Esophagus squamous epithelium (tissue), 5 donors: ENCODE measurements at places on chromosomes 4 and X. TPM values are rescaled to one million over a fixed set of nuclear protein-coding genes. Genes with fewer than 3 reads are reported as not detected.
A peak's percentile ranks its signal among the peaks of the same experiment; 100 is the strongest.

DNA sequence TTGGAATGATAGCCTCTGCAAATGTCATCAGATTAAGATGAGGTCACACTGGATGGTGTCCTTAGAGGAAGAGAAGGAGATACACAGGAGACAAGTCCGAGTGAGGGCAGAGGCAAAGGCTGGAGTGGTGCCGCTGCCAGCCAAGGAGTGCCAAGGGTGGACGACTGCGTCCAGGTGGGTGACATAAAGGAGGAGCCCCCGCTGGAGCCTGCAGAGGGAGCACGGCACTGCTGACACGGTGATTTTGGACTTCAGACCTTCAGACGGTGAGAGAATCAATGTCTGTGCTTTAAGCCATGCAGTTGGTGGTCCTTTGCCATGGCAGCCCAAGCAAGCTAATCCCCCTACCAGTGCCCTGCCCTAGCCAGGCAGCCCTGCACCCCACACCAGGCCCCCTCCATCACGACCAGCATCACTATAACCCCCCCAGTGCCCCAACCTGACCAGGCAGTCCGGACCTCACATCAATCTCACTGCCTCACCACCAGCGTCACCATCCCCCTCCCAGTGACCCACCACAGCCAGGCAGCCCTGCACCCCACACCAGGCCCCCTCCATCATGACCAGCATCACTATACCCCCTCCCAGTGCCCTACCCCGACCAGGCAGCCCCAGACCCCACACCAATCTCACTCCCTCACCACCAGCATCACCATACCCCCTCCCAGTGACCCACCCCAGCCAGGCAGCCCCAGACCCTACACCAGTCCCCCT, 130.0 kb downstream of the HMX1 start:
- H3K27ac ChIP-seq: no peak overlapping the region
- H3K27me3 ChIP-seq: no peaks in the 10 kb centered on the region
- H3K36me3 ChIP-seq: no peaks in the 10 kb centered on the region

DNA sequence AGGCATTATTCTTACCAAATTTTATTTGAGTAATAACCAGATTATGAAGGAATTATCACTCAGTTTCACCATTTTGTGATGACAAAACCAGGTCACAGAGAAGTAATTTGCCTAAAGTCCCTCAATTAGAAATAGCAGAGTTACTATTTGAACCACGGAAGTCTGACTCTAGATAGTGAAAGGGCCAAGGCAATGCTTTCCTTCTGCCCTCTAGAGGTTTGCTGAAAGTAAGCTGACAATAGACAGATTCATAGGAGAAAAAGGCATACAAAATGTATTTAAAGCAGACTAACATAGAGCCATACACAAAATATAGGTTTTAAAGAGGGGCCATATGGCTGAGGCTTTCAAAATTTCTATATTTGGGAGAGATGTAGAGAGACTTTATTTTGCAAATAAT, 43.1 kb downstream of the CXXC4 start:
- H3K4me3 ChIP-seq: no peak overlapping the region
- DNase-seq: no peak
- H3K36me3 ChIP-seq: no peaks in the 10 kb centered on the region
- no peaks in the 10 kb centered on the region for H3K27me3 ChIP-seq

DNA sequence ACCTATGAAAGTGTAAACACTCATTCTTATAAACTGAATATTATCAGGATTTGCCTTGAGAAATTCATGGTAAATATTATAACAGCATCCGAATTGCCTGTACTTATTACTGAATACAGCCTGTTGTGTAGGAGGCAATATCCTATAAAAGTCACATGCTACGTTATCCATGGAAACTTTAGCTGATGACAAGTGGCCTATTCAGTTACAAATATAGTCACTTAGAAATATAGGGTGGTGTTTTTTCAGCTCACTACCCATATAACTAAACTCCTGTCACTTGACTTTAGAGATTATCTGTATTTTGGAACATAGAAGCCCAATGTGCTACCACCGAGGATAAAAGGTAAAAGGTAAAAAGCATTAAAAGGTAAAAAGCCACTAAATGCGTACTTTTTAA, 493.4 kb downstream of the INPP4B start:
- H3K4me3 ChIP-seq: no peak overlapping the region
- no peak overlapping the region for H3K27ac ChIP-seq
- H3K36me3 ChIP-seq: no peaks in the 10 kb centered on the region
- peaks cover 28% of the 10 kb centered on the region for H3K4me1 ChIP-seq

- no peaks in the 10 kb centered on the region for H3K4me1 ChIP-seq
- no peak overlapping the region for H3K27ac ChIP-seq
- no peak for DNase-seq
- no peak overlapping the region for H3K4me3 ChIP-seq
These were observed 540.9 kb downstream of the PPP4R3C start for GRCh38 chrX:26922278-26922677.

DNA sequence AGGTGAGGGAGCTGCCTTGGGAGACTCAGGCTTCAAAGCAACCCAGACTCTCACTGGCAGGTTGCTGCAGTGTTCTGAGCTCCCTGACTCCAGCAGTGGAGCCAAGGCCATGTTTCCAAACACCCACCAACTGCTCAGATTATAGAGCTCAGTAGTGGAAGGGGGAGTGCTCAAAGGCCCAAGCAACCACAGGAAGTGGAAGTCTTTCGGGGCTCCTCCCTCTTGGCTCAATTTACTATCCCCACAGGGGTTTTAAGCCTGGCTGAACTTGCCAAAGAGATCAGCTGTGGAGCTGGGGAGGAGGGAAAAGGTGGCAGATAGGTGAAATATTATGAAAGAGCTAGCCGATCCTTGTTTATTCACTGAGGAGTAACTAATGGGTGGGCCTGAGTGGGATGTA, 82.5 kb downstream of the HPRT1 start:
- no peak for DNase-seq
- no peaks in the 10 kb centered on the region for H3K36me3 ChIP-seq
- no peak overlapping the region for H3K27ac ChIP-seq
- H3K4me3 ChIP-seq: no peak overlapping the region
- no peaks in the 10 kb centered on the region for H3K4me1 ChIP-seq
- peaks cover 13% of the 10 kb centered on the region for H3K27me3 ChIP-seq

GRCh38 chrX:44872821-44873414, at the start of gene KDM6A:
KDM6A (plus strand) TSS chrX:44873188; CDS start chrX:44873552, 364 bp downstream.
- no peaks in the 10 kb centered on the region for H3K4me1 ChIP-seq
- H3K27ac ChIP-seq: peak within 1 kb of the TSS; percentile 99
- no peaks in the 10 kb centered on the region for H3K36me3 ChIP-seq
- peak; percentile 98 for DNase-seq
- H3K27me3 ChIP-seq: no peaks in the 10 kb centered on the region

GRCh38 chr4:74669702-74670101, 124.6 kb downstream of the BTC start:
- no peak overlapping the region for H3K4me3 ChIP-seq
- no peaks in the 10 kb centered on the region for H3K27me3 ChIP-seq
- H3K36me3 ChIP-seq: no peaks in the 10 kb centered on the region
- DNase-seq: no peak
- no peak overlapping the region for H3K27ac ChIP-seq
- H3K4me1 ChIP-seq: no peaks in the 10 kb centered on the region

DNA sequence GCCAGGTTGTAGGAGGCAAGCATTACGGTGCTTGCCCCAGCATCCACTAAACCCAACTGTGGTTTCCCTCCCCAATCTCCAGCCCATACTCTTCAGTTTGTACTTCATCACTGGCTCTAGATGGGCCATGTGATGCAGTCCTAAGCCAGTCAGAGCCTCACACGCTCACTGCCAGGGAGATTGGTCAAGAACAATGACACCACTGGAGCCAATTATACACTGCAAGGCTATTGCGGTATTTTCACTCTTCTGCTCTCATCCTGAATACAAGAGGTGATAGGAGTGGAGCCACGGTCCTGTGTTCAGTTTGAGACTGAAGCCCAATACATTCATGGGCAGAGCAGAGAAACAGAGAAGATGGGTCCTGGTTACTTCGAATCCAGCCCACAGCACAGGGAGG, 58.4 kb downstream of the SEPSECS start:
- H3K36me3 ChIP-seq: no peaks in the 10 kb centered on the region
- no peaks in the 10 kb centered on the region for H3K4me1 ChIP-seq
- no peaks in the 10 kb centered on the region for H3K27me3 ChIP-seq

DNA sequence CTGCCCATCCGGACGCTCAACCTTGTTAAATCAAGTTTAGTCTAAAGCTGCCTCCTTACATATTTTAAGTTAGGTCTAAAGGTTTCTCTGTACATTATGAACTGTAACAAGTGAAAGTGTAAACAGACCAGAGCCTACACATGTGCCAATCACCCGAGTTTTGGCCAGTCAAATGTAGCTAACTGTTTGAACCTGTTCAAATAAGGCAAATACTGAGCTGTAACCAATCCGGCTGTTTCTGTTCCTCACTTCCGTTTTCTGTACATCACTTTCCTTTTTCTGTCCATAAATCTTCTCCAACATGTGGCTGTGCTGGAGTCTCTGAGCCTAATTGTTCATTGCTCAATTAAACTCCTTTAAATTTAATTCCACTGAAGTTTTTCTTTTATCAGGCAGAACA, 113.3 kb upstream of the SHISA3 start:
- H3K27ac ChIP-seq: no peak overlapping the region
- H3K27me3 ChIP-seq: no peaks in the 10 kb centered on the region
- H3K4me3 ChIP-seq: no peak overlapping the region
- DNase-seq: no peak
- H3K4me1 ChIP-seq: no peaks in the 10 kb centered on the region

GRCh38 chr4:187501731-187502130, 493.8 kb upstream of the ZFP42 start:
- H3K4me3 ChIP-seq: no peak overlapping the region
- no peaks in the 10 kb centered on the region for H3K36me3 ChIP-seq
- no peaks in the 10 kb centered on the region for H3K4me1 ChIP-seq
- no peak overlapping the region for H3K27ac ChIP-seq
- H3K27me3 ChIP-seq: no peaks in the 10 kb centered on the region

GRCh38 chrX:68488657-68489056, 10.2 kb upstream of the YIPF6 start:
- no peak for DNase-seq
- no peaks in the 10 kb centered on the region for H3K4me1 ChIP-seq
- H3K27ac ChIP-seq: no peak overlapping the region
- H3K4me3 ChIP-seq: no peak overlapping the region
- no peaks in the 10 kb centered on the region for H3K27me3 ChIP-seq

DNA sequence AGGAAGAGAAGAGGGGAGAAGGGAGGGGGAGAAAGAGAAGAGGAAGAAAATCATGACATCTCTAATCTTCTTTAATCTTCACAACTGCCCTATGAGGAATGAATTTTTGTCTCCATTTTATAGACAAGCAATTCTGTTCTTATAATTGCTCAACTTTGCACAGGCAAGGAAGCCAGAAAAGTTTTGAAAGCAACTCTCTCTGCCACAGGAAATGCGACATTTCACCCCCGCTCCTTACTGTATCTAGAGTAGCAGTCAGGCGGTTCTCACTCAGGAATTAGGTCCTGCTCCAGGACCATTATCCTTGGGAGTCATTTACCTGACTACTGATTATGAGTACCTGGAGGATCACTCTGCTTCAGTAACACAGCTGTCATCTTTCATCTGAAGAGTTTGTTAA, 69.2 kb upstream of the FAM9A start:
- H3K27ac ChIP-seq: no peak overlapping the region
- H3K36me3 ChIP-seq: no peaks in the 10 kb centered on the region
- no peak for DNase-seq
- no peak overlapping the region for H3K4me3 ChIP-seq
- no peaks in the 10 kb centered on the region for H3K4me1 ChIP-seq

DNA sequence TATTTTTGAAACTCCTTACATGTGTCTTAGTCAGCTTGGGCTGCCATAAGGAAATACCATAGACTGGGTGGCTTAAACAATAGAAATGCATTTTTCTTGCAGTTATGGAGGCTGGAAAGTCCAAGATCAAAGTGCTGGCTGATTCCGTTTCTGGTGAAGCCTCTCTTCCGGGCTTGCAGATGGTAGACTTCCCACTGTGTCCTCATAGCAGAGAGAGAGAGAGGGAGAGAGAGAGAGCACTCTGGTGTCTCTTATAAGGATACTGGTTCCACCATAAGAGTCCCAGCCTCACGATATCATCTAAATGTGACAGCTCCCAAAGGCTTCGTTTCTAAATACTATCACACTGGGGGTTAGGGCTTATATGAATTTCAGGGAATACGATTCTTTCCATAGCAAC, 39.7 kb downstream of the ENPEP start:
- H3K4me1 ChIP-seq: no peaks in the 10 kb centered on the region
- no peaks in the 10 kb centered on the region for H3K27me3 ChIP-seq
- no peaks in the 10 kb centered on the region for H3K36me3 ChIP-seq
- H3K4me3 ChIP-seq: peak overlapping the region; percentile 56
- DNase-seq: no peak

TEX13A gene
- not detected for total RNA-seq

GRCh38 chrX:39487969-39488330, 609.8 kb downstream of the BCOR start:
- H3K4me1 ChIP-seq: peaks cover 8% of the 10 kb centered on the region
- no peak for DNase-seq
- H3K36me3 ChIP-seq: no peaks in the 10 kb centered on the region
- H3K27ac ChIP-seq: no peak overlapping the region
- no peak overlapping the region for H3K4me3 ChIP-seq
- H3K27me3 ChIP-seq: no peaks in the 10 kb centered on the region

GRCh38 chr4:187128976-187129375, 405.3 kb upstream of the FAT1 start:
- no peaks in the 10 kb centered on the region for H3K4me1 ChIP-seq
- DNase-seq: no peak
- H3K4me3 ChIP-seq: no peak overlapping the region
- no peaks in the 10 kb centered on the region for H3K36me3 ChIP-seq

GRCh38 chrX:78571849-78572248, 87.3 kb downstream of the RTL3 start:
- H3K4me1 ChIP-seq: peaks cover 19% of the 10 kb centered on the region
- no peaks in the 10 kb centered on the region for H3K27me3 ChIP-seq
- DNase-seq: no peak
- no peaks in the 10 kb centered on the region for H3K36me3 ChIP-seq

DNA sequence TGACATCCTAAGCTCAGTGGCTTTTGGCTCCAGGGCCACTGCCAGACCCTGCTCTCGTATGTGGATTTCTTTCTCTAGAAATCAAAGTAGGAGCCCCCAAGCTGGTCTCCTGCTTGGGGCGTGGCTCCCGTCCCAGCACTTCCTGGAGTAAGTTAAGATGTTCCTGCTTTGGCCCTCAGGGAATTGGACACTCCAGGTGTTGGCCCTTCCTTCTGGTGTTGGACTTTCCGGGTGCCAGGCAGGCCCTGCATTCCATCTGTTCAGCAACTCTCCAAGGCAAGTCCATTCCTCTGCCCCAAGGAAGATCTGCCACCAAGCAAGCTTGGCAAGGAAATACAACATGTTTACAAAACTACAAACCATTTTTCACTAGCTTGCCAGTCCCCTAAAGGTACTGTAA, 22.1 kb upstream of the GPC4 start:
- H3K36me3 ChIP-seq: no peaks in the 10 kb centered on the region
- no peak overlapping the region for H3K27ac ChIP-seq
- no peak overlapping the region for H3K4me3 ChIP-seq
- no peaks in the 10 kb centered on the region for H3K27me3 ChIP-seq
- H3K4me1 ChIP-seq: no peaks in the 10 kb centered on the region
- no peak for DNase-seq

GRCh38 chrX:155334486-155335336, at the start of gene CLIC2:
CLIC2 (minus strand) TSS chrX:155334614; CDS start chrX:155334427, 187 bp downstream.
- DNase-seq: no peak
- peak within 1 kb of the TSS; percentile 58 for H3K27ac ChIP-seq
- H3K4me1 ChIP-seq: no peaks in the 10 kb centered on the region
- H3K4me3 ChIP-seq: no peak within 1 kb of the TSS
